Stimulated activated CD8-positive, alpha-beta memory T cell treated with anti-CD3 and anti-CD28 coated beads, Interleukin-15, amount 100 ng/mL, for 1 hour (primary cell): ENCODE measurements at places on chromosomes 16 and 17.

DNA sequence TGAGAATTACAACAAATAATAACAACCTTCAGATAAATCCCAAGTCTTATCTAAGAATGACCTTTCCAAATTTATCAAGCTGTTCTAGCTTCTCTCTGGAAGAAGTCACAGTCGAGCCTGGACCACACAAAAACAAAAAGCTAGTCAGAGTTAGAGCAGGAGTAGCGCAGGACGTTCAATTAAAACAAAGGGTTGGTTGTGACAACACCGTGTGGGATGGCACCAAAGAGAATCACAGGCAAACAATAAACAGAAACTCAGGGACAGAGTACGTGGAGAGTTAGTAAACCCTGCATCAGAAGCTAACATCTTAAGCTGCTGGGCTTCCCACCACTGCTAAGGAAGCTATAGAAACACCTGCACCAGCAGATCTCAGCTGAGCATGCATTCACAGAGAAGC is 23.8 kb downstream of the ARHGAP17 start:
- DNase-seq, result no peak

GRCh38 chr17:73753751-73754496 is 109.7 kb upstream of the SDK2 start:
- DNase-seq, result no peak

GRCh38 chr17:78954684-78955083 is 25.0 kb downstream of the LGALS3BP start:
- no peak for DNase-seq

GRCh38 chr16:10728003-10728887 is 15.4 kb upstream of the NUBP1 start:
- DNase-seq, result no peak

DNA sequence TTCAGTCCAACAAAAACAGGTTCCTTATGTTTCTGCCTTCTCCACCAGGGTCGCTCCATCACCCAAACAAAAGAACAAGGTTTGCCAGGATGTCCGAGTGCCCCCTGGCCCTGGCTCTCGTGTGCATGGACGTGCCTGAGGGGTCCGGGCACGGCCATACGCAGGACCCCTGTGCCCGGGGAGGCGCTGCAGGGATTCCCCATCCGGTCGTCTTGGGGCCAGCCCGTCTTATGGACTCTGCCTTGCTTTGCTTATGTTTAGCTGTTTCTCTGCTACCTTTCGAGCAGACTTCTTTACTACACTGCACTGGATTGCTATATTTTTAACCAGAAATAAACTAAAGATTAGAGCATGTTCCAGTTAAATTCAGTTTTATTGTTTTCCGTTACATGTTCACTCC is 68.0 kb downstream of the KLHDC4 start:
- no peak for DNase-seq

DNA sequence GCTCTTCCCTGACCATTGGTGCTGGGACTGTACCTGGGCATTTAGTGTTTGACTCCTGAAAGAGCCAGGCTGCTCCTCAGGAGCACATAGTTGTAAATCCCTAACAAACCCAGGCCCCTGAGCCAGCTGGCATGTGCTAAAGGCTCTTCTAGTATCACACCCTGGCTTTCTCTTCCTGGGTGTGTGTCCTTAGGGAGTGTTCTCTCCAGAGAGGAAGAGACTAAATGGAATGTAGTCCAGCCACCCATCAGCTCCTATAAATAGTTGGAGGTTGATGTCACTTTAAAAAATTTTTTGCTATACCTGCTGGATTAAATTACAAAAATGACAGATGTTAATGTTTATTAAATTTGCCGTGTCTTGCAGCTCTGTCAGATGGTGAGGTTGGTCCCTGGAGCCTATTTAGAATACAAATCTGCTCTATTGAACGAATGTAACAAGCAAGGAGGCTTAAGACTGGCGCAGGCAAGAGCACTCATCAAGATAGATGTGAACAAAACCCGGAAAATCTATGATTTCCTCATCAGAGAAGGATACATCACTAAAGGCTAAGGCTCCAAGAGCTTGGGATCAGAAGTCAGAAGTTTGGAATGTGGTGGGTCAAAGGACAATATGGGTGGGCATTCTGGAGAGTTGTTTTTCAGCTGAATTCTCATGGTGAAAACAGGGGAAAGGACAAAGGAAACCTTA is 13.1 kb upstream of the DUSP14 start:
- no peak for DNase-seq

GRCh38 chr16:977896-978295 is 3.7 kb upstream of the SOX8 start:
- DNase-seq, result no peak

DNA sequence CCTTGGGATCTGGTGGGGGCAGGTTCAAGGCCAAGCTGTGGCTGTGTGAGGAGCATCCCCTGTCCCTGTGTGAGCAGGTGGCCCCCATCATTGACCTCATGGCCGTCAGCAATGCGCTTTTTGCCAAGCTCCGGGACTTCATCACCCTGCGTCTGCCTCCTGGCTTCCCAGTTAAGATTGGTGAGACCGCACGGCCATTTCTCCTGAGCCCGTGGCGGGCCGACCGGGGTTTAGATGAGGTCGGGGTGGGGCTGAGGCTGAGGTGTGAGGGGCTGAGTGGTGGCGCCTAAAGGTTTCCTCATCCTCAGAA is 10.7 kb downstream of the CORO6 start:
- no peak for DNase-seq

DNA sequence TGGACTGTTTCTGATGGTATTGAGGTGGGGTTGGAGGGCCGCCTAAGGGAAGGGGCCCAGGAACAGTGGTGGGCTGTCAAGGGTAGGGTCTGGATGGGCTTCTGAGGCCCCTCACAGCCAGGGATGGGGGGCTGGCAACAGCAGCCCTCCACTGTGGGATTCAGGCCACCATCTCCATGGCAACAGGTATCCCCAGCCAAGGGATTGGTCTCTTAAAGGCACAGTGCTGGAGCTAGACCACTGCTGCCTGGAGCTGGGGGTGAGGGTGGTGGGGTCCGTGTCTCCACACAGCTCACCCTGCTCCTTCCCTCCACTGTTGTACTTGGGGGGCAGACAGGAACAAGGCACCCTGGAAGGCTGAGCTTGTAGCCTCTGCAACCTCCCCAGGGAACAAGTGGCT is 41.8 kb downstream of the PSME3IP1 start:
- DNase-seq, result no peak

- DNase-seq, result no peak
These were observed 26.9 kb downstream of the LDHD start for GRCh38 chr16:75089486-75090202.

- DNase-seq, result no peak
These were observed 12.6 kb downstream of the ZNF267 start for GRCh38 chr16:31886227-31886626.

DNA sequence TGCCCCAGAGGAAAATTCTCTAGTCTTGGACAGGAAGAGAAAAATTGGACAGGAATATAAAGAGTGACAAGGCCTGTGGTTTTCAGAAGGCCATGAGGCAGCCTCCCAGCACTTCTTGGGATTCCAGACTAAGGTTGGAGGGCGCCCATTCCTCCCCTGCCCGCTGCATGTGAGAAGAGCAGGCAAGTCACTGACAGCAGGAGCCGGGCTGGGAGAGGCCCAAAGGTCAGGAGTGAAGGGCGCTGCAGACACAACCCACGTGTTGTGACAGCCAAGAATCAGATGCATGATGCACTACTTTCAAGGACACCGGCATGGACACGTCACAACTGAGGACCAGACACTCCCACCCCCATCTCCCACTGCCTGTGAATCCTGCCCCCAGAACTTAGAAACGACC is 256.7 kb downstream of the CBLN1 start:
- DNase-seq, result no peak

- DNase-seq, result no peak
These were observed 4.0 kb downstream of the SLC35B1 start for GRCh38 chr17:49703557-49704277.

- no peak for DNase-seq
These were observed 4.0 kb upstream of the LMF1 start for GRCh38 chr16:974611-975261.

- DNase-seq, result no peak
These were observed 32.3 kb upstream of the GNA13 start for GRCh38 chr17:65088621-65089360.

- DNase-seq, result no peak
These were observed 685 bp downstream of the FASN start for GRCh38 chr17:82097184-82097918.

DNA sequence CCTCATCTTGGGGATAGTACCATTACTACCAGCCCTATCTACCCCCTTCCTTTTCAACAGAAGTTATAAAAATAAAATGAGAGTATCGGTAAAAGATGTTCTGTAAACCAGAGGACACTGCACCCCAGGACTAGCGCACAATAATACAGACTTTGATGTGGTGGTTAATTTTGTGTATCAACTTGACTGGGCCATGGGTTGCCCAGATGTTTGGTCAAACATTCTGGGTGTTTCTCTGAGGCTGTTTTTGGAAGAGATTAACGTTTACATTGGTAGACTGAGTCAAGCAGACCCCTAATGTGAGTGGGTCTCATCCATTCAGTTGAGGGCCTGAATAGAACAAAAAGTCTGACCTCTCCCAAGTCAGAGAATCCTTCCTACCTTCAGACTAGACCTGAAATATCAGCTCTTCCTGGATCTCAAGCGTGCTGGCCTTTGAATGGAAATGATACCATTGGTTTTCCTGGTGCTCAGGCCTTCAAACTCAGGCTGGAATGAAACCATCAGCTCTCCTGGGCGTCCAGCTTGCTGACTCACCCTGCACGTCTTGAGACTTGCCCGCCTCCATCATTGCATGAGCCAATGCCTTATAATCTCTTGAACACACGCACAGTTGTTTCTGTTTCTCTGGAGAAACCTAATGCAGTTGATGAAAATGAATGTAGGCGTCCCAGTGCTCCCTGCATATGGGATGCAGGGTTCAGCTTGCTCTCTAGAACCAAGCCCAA is 10.1 kb downstream of the MRM1 start:
- no peak for DNase-seq
